ENCODE measurements at places on chromosomes 16 and 17. TPM values are rescaled to one million over a fixed set of nuclear protein-coding genes. Genes with fewer than 3 reads are reported as not detected.

KRTAP1-5 gene
- not detected for total RNA-seq

SLC13A2 gene
- 0.14 TPM for total RNA-seq

C1QL1 gene
- total RNA-seq, result not detected

KRT9 gene
- not detected for total RNA-seq

RDM1 gene
- total RNA-seq, result not detected

TNP2 gene
- not detected for total RNA-seq

TPSD1 gene
- total RNA-seq, result 4.2 TPM

ZNHIT3 gene
- total RNA-seq, result 7.7 TPM

HSD17B1 gene
- total RNA-seq, result not detected

GGA3 gene
- 58.9 TPM for total RNA-seq

SCARF1 gene
- 93.2 TPM for total RNA-seq

STX1B gene
- 0.55 TPM for total RNA-seq

MFAP4 gene
- 159 TPM for total RNA-seq

RTN4RL1 gene
- total RNA-seq, result 6.3 TPM

KRTAP3-2 gene
- not detected for total RNA-seq

FBXO39 gene
- total RNA-seq, result not detected

MYOCD gene
- total RNA-seq, result 5.2 TPM

LPO gene
- total RNA-seq, result not detected

TGFB1I1 gene
- total RNA-seq, result 21.0 TPM

MFSD6L gene
- total RNA-seq, result 3.0 TPM

HOXB5 gene
- 2.0 TPM for total RNA-seq

CEP112 gene
- total RNA-seq, result 14.3 TPM

PRR35 gene
- total RNA-seq, result not detected

KIF2B gene
- not detected for total RNA-seq

PRAC1 gene
- not detected for total RNA-seq

EME2 gene
- 13.3 TPM for total RNA-seq

ALDH3A1 gene
- 5.6 TPM for total RNA-seq

IL21R gene
- 3.0 TPM for total RNA-seq

FGF11 gene
- 1.2 TPM for total RNA-seq

HBQ1 gene
- not detected for total RNA-seq

AOC2 gene
- total RNA-seq, result 2.4 TPM

HEXIM1 gene
- 24.3 TPM for total RNA-seq

C17orf78 gene
- not detected for total RNA-seq

PITPNM3 gene
- total RNA-seq, result 13.0 TPM

OR4D1 gene
- total RNA-seq, result not detected

SLC35G6 gene
- not detected for total RNA-seq

CPNE2 gene
- 53.2 TPM for total RNA-seq

INO80E gene
- total RNA-seq, result 29.5 TPM

ASIC2 gene
- total RNA-seq, result not detected

MRPS34 gene
- total RNA-seq, result 49.2 TPM

EPX gene
- total RNA-seq, result not detected

NPIPA2 gene
- total RNA-seq, result 1.4 TPM

IL34 gene
- 3.0 TPM for total RNA-seq

FLYWCH2 gene
- total RNA-seq, result 31.6 TPM

All from upper lobe of left lung (tissue), 6 donors.